Camera-type eye (tissue), 1 donor: ENCODE measurements at places on chromosomes 2 and 18. TPM values are rescaled to one million over a fixed set of nuclear protein-coding genes. Genes with fewer than 3 reads are reported as not detected.

Gene CXCR4
- total RNA-seq = 95.7 TPM

Gene SCN7A
- total RNA-seq = 19.0 TPM

Gene CACNB4
- 26.2 TPM for total RNA-seq

Gene SLC30A3
- total RNA-seq = 0.27 TPM

Gene GPBAR1
- not detected for total RNA-seq

Gene FAM124B
- 8.2 TPM for total RNA-seq

Gene NYAP2
- 8.2 TPM for total RNA-seq

Gene AKAIN1
- total RNA-seq = 1.3 TPM

Gene IL36RN
- 0.22 TPM for total RNA-seq

Gene LOXHD1
- 0.77 TPM for total RNA-seq

Gene LYPD1
- 15.8 TPM for total RNA-seq

Gene ZNF385B
- total RNA-seq = 30.8 TPM
